ENCODE measurements at places on chromosomes 7 and 10.
A peak's percentile ranks its signal among the peaks of the same experiment; 100 is the strongest.

DNA sequence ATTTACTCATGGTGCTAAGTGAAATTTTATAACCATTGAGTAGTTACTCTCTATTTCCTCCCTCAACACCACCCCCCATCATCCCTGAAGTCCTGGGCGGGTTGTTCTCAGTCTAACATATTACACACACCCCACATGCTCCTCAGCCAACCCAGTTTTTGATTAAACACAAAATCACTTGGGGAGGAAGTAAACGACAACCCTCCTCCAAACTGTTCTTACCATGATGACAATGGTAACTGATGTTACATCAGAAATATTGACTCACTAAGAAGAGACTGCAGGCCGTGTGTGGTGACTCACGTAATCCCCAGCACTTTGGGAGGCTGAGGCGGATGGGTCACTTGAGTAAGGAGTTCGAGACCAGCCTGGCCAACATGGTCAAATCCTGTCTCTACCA lies 44.2 kb downstream of the RAB11FIP2 start:
- DNase-seq, result no peak

GRCh38 chr10:11874568-11875493 lies 51.7 kb downstream of the PROSER2 start:
- peak; percentile 15 for DNase-seq

DNA sequence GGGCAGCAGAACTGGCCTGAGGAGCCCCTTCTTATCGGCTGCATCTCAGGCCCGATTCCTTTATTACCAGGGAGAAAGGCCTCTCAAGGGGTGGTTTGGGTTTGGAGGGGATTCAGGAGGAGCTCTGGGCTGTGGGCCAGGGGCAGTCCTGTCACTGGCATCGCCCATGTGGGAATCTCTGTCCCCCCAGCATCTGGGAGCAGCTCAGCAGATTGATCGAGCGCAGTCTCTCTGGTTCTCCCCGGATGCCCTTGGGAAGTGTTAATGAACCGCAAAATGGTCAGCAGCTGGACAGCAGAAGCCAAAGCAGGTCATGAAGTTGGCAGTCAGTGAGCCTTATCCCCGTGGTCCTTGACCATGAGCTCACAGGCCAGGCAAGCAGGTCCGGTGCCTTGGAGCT lies 104.4 kb upstream of the ANLN start:
- DNase-seq, result no peak

GRCh38 chr10:101778781-101779543 lies 3.0 kb upstream of the FGF8 start:
- peak; percentile 12 for DNase-seq

DNA sequence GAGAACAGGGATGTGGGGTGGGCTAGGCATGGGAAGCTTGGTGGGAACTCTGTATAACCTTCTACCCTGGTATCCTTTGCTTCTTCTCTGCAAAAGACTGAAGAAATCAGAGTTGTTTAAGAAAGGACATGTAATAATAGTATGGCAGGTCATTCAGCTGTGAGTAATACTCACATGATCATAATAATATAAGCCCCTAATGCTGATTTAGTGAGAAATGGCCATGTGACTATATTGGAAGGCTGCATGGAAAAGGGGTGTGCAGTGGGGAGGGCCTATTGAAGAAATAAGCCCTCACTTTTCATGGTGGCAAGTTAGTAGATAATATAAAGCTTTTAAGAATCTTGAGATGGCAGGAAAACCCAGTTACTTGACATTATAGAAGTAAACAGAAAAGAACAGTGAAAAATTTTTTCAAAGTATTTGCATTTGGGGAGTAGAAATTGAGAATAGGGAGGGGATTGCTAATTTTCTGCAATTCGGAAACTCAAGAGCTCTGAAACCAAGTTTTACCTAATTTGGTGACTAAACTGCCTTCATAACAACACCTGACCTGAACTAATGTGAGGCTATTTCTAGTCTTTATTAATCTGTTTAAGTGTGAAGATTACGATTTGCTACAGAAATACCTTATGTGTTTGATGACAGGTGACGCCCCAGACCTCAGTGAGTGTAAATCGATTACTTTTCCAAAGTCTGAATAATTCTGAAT lies 44.4 kb downstream of the ATXN7L1 start:
- no peak for DNase-seq

- no peak for DNase-seq
Observed at GRCh38 chr10:122323189-122323588, 51.3 kb upstream of the PLEKHA1 start.

DNA sequence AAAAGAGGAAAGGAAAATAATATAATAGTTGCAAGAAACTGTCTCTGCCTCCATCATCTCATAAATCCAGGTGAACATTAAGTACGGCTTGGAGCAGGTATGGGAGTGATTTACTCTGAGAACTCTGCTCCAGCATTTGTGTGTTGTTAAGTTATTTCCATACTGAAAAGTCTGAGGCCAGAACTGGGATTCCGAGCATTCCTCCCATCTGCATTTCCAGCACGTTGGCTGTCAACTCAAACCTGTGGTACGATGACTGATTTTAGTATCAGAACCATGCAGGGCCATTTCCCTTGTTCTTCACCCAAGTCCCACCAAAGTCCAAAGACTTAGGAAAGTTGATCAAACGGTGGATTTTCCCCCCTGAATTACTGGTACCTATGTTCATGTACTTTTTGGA lies 104.9 kb downstream of the CREB5 start:
- no peak for DNase-seq

DNA sequence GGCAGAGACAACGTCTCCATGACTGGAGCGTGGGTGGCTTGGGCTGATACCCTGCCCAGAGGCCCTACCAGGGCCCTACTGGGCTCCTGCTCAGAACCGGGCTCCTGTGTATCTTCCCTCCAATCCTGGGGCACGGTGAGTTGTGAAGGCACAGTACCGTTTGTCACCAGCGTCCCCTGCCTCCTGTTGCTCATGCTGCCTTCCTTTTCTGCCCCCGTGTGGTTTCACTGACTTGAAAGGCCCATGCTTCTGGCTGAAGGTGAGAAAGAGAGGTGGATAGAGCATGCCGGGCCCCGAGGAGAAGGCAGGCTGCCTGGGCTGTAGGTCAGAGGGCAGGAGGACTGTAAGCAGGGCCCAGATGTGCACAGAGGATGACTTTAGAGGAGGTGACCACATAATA lies 9.1 kb upstream of the DMBT1 start:
- DNase-seq, result peak; percentile 58

DNA sequence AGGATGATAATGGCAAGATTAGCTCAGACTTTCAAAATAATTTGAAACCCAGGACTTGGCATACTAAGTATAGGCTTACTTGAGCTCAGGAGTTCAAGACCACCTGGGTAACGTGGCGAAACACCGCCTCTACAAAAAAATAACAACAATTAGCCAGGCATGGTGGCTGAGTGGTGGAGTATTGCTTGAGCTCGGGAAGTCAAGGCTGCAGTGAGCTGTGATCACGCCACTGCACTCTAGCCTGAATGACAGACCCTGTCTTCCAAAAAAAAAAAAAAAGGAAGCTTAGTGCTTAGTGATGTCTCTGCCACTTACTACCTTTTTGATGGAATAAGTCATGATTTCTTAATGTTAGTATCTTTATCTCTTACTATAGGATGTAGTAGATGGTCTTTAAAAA lies 25.5 kb downstream of the RABGEF1 start:
- DNase-seq, result no peak

- no peak for DNase-seq
Observed at GRCh38 chr10:30528429-30528786, 94.4 kb downstream of the MAP3K8 start.

DNA sequence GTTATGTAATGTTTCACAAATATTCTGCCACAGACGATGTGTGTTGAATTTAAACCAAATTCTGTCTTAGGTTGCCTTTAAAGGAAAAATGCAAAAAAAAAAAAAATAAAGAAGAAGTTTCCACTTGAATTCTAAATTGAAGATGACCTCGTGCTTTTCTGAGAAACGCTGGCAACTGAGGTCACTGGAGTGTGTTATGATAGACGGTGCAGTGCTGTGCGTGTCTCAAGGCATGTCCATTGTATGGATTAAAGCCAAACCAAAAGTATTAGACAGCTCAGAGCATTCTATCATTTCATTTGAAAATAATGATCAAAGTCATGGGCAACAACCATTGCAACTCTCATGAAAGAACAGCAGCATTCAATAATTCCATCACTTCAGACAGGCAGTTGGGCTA lies 483.9 kb downstream of the GRM8 start:
- no peak for DNase-seq

DNA sequence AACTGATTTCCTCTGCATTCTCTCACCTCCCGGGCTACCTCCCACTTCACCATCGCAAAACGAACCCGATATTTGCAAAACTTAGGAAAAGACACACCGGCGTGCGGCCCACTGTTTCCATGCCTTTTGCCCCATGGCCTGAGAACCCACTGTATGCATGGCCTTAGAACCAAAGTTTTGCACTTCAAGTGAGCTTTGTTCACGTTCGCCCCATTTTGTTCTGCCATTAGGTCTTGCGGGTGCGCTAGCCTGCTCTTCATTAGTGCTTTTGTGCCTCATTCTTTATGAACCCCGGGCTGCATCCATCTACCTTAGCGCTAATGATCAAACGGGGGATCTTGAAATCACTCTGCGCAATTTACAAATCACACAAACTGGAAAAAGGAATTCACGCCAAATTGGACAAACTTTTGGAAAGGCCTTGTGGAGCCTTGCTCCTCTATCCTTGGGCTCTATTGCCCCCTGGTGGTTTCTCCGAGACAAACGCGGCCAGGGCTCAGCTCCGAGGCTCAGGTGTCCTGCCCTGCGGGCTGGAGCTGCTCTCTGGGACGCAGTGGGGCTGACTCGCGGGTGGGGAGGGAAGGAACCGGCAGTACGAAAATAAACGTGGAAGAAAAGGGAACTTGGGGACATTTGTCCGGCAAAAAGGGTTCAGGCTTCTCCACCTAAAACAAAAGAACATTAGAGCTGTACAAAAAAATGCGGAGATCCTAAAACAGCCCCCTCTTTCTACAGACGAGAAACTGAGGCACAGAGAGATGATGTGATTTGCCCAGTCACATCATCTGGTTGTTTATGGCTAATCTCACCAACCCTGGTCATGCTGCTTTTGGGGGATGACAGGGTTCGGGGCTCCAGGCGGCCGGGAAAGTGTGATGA lies 300.4 kb upstream of the NFE2L3 start:
- DNase-seq, result peak; percentile 63

GRCh38 chr10:14717552-14717951 lies 57.1 kb downstream of the FAM107B start:
- DNase-seq, result no peak

DNA sequence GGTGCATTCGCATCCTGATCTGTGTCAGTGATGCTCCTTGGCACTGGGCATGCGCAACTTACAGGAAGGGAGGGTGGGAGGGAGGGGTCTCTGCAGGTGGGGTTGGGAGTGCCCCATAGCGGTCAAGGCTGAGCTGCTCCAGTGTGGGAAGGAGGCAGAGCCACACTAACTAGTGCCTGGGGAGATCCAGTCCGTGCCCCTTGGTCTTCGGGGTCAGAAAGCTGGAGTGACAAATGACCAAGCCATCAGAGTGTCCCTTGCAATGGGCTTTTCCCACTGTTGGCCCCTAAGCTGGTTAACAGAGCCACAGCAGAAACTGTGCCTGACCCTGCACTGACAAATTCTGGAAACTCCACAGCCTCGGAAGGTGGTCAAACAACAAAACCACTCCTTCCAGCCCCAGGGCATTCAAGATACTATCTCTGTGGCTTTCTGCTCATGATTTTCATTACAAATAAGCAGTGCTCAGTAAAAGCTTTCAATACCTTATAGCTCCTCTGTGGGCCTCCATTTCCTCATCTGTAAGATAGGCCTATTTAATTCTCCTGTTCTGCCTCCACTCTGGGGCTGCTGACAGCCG lies 138.1 kb upstream of the UNC5B start:
- no peak for DNase-seq

GRCh38 chr10:95246582-95247051 lies 44.2 kb downstream of the PDLIM1 start:
- DNase-seq, result peak; percentile 51

- DNase-seq, result no peak
Observed at GRCh38 chr7:51280156-51280555, 36.5 kb downstream of the COBL start.

GRCh38 chr7:98165827-98166667 lies 45.2 kb upstream of the BHLHA15 start:
- DNase-seq, result peak; percentile 54

DNA sequence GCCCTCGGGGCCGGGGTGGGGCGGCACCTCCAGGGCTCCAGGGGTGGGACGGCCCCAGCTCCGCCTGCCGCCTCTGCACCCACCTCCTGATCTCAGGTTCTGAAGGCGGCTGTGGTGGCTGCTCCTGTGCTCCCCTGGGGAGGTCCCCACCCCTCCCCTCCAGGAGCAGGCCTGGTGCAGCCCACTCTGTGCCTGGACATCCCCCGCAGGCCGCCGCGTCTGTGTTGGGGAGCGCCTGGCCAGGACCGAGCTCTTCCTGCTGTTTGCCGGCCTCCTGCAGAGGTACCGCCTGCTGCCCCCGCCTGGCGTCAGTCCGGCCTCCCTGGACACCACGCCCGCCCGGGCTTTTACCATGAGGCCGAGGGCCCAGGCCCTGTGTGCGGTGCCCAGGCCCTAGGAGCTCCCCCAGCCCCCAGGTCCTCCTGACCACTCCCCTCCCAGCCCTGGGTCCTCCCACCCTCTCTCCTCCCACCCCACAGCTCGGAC lies 5.5 kb downstream of the CYP2W1 start:
- DNase-seq, result no peak

GRCh38 chr10:27537787-27538186 lies 33.7 kb downstream of the RAB18 start:
- no peak for DNase-seq

- DNase-seq, result peak; percentile 8
Observed at GRCh38 chr7:8175929-8176369, 86.0 kb downstream of the ICA1 start.

GRCh38 chr10:119726676-119727261 lies 919 bp downstream of the INPP5F start:
- no peak for DNase-seq

DNA sequence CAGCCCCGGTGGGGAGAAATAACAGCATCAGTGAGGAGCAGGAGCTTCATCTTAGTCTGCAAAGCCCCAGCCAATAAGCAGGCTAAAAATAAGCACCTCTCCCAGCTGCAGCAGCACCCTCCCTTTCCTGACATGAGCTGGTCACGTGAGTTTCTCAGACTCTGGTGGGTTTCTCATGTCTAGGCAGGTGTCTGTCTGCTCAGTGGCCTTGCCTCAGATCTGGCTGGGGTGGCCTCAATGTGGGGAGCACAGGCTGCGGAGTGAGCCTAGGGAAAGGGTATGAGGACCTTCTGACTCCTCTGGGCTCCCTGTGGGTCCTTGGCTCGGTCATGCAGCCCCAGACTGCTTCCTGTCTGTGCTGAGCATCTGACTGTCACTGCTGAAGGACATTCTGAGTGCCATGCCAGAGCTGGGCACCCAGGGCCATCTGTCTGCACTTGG lies 81.6 kb upstream of the LRRC4 start:
- DNase-seq, result no peak

- no peak for DNase-seq
Observed at GRCh38 chr10:282294-283139, 147.3 kb downstream of the ZMYND11 start.

Data from CD4-positive, alpha-beta T cell treated with Interleukin-10 for 1 hour (primary cell).